ENCODE measurements at places on chromosomes 4 and X.

- no peak for DNase-seq
Measured at GRCh38 chr4:126991965-126992364, 640.8 kb upstream of the INTU start.

GRCh38 chr4:173696011-173696410 is 166.0 kb upstream of the HAND2 start:
- no peak for DNase-seq

GRCh38 chrX:15465896-15466651 is 27.1 kb downstream of the PIR start:
- no peak for DNase-seq

- DNase-seq = no peak
Measured at GRCh38 chrX:150935467-150935866, 37.0 kb upstream of the CD99L2 start.

DNA sequence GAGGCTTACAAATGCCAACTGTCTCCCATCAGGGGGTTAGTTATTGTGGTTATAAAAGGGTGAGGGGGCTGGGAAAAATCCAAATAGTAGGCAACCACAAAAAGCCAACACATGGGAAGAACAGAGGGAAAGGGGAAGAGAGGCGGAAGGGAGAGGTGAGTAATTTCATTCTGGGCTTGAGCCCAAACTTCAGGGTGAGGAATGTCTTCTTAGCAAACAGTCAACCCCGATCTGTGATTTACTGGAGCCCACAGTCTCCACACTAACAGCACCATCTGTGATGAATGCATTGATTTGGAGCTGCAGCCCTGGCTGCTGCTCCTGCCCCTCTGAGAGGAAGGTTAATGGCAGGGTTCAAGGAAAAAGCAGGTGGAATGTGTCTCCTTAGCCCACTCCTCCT is 162.2 kb upstream of the GPR101 start:
- no peak for DNase-seq

- no peak for DNase-seq
Measured at GRCh38 chrX:15418041-15418706, 34.0 kb upstream of the VEGFD start.

- no peak for DNase-seq
Measured at GRCh38 chrX:36930491-36930890, 77.7 kb upstream of the FAM47C start.

DNA sequence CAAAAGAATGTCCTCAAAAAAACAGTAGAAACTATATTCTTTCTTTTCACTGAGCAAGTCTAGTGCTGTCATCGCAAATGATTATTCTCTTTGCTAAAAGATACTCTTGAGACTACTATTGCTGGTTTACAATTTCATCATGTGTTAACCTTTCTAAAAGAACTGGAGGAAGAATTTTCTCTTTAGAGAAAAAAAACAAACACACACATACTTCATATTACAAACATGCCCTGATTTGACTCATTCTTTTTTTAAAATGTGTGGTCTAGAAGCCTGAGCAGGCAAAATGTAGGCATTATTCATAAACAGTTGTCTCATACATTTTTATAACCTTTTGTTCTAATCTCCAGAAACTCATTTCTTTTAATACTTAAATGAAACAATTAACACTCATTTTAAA is 60.6 kb upstream of the FAT4 start:
- no peak for DNase-seq

DNA sequence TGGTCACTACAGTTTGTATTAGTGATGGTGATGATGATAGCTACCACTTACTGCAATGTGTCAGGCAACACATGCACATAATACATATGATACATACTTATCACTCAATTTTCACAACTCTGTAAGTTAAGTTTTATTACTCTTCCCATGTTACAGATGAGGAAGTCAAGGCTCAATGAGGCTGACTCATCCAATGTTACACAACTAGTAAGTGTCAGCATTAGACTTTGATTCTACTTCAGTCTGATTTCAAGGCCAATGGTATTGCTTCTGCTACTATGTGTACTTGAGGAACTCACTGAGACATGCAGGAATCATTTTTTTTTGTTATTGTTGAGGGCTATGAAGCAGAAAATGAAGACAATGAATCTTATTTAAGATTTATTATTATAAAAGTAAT is 96.4 kb upstream of the TRPC5OS start:
- DNase-seq = no peak

DNA sequence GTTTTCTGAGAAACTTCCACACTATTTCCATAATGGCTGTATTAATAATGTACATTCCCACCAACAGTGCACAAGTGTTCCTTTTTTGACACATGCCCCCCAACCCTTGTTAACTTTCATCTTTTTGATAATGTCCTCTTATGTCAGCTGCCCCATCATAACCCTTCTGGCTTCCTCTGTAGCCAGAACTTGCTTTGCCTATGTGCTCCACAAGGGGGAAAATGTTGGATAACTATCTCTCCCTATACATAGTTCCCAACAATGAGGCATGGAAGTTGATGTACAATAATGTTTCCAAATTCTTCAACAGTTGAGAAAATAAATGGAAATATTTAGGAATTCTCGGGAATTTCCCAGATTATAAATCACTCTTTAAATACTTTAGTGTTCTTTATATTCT is 142.9 kb downstream of the ASB9 start:
- DNase-seq = no peak

- DNase-seq = no peak
Measured at GRCh38 chr4:159480826-159481225, 377.9 kb downstream of the RAPGEF2 start.

DNA sequence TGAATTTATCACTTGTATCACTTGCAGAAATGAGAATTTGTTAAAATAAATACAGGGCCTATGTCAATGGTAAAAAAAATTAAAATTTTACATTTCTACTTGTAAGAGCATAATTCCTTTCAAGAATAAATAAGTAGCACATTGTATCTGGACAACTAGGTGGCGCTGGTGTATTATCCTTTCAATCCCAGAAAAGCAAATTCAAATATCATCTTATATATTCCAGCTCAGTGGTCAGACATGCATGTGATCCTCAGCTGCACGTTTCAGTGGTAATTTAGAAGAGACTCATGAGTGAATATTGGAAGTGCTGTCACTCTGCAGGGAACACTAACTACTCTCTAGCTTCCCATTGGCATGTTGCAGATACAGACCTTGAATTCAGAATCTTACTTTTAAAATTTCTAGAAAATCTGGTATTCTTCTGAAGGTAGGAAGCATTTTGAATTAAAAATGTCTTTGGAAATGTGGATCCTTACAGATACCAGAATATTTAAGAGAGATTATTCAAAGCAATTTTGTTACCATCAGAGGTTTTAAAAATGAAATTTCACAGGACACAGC is 1414.7 kb upstream of the TENM3 start:
- DNase-seq = peak; percentile 38

DNA sequence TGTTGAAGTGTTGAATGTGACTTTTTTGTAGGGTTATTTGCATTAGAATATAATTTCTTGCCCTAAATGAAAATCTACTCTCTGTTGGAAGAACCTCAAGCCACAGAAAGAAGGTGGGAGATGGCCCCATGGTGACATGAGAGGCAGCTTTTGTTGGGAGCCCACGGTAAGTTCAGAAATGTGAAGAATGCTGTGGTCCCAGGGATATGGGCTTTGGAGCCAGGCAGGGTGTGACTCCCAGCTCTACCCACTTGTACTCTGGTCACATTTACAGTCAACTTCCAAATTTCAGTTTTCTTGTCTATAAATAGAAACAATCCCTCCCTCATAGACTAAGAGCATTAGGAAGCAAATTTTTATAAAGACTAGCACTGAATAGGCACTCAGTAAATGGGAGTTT is 177.8 kb downstream of the RAB28 start:
- DNase-seq = no peak

DNA sequence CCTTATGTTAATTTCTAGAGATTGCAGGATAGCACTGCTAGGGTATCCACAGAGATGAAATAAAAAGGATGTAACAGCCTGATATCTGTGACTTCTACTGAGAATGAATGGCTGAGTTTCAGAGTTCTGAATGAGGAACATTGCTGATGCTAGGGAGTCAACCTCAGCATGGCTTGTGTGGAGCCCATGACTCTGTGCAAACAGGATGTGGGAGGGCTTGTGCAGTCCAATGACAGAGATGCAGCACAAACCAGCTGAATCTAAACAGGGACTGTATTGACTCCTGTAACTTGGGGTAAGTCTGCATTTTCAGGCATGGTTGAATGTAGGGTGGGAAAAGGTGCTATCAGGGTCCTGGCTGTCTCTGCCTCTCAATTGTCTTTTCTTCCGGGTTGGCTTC is 5.3 kb upstream of the RASL11B start:
- no peak for DNase-seq

All from femur (tissue), 1 donor.